ENCODE measurements at places on chromosomes 4 and X. TPM values are rescaled to one million over a fixed set of nuclear protein-coding genes. Genes with fewer than 3 reads are reported as not detected.

DNA sequence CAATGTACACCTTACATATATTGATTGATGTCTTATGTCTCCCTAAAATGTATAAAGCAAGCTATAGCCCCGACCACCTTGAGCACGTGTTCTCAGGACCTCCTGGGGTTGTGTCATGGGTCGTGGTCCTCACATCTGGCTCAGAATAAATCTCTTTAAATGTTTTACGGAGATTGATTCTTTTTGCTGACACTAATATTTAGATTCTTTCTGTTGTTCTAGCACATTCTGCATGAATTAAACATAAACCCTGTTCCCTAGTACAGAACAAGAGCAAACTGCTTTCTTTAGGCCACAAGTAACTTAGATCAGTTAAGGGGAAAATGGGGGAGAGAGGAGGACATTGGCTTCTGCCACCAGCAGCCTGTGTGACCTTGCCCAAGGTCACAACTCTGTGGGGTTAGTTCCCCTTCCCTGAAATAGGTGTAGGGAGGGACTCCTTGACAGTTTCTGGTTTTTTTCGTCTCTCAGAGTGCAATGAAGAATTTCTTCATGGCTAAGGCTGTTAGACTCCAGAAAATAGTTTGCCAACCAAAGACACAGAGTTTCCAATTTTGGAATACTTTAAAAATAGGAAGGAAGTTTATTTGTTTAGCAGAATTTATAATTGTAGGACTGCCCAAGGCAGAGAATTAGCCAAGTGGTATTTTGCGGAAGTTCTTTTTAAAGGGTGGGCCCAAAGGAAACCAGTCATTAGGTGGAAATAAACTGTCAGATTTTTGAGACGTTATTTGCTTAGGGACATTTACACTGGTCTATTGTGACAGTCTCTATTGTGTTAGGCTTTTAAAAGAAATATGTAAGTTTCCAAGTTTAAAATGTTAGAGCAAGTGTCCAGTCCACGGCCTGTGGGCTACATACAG is 29.4 kb downstream of the PTTG2 start:
- DNase-seq = no peak

- DNase-seq = no peak
Observed at GRCh38 chr4:120225527-120225926, 158.9 kb upstream of the MAD2L1 start.

GRCh38 chrX:53481816-53482465 is 47.8 kb upstream of the HSD17B10 start:
- DNase-seq = peak; percentile 30

- DNase-seq = no peak
Observed at GRCh38 chr4:40070387-40070786, 13.7 kb downstream of the N4BP2 start.

GRCh38 chrX:46777971-46778810 is 19.3 kb upstream of the SLC9A7 start:
- DNase-seq = no peak

The THAP9 gene
- total RNA-seq = 5.3 TPM

The RS1 gene
- total RNA-seq = not detected

All from liver (tissue), 10 donors.